ENCODE measurements at places on chromosomes 2 and 18.

DNA sequence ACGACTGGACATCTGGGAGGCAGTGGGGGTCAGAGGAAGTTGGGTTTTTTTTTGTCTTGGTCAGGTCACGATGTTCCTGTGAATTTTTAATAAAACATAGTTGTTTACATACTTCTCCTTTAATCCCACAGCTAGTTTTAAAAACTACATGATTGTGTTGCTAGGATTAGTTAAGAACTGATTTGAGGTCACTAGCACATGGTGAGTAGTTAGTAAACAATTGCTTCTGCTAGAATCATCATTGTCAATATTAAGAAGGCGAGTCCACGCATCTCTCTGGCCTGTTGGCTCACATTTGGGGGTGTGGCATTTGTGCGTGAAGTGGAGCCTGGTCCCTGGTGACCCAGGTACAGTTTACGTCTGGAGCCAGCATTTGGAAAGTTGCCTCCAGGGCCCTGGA lies 59.4 kb downstream of the AGAP1 start:
- DNase-seq, result no peak

- DNase-seq, result no peak
These were observed 384.3 kb downstream of the PIK3C3 start for GRCh38 chr18:42339372-42339771.

DNA sequence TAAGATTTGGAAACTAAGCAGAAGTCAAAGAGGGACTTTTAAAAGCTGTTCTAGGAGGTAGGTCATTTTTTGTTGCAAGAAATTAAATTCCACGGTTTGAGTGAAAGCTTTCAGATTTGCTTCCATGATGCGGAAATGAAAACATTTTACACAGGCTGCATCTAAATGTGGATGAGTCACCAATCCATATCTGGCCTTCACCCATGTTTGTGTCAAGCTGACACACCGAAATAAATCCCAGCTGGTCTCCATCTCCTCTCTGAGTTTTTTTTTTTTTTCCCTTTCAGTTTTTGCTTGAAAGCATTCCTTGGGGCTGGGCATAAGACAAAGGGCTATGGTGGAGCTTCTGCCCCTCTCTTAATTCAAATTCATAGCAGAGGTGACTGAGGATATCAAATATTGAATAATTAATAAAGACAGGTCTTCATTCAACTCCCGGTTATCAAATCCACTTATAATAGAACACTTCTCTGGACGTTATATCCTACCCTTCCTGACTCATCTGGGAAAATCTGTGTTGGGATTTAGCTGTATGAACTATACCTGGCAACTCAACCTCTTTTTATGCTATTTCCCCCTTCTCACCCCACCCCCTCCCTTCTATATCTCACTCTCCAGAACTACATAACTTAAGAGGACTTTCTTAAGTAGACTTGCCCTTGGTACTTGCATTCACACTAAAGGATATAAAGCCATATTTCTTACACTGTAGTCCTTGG lies 558.3 kb upstream of the GCFC2 start:
- DNase-seq, result no peak

DNA sequence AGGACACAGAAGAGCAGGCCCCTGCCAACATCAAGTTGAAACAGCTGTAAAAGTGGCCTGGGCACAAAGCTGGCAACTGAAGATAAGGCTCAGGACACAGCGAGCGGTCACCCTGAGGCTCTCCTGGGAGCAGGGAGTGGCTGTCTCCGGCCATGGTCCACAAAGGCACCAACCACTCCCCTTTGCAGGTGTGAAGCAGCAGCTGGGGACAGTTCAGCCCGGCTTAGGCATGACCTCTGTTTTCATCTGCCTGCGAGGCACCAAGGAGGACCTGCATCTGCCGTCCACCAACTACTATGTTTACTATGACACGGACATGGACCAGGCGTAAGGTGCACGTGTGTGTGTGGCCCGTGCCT lies 12.9 kb downstream of the TGOLN2 start:
- no peak for DNase-seq

DNA sequence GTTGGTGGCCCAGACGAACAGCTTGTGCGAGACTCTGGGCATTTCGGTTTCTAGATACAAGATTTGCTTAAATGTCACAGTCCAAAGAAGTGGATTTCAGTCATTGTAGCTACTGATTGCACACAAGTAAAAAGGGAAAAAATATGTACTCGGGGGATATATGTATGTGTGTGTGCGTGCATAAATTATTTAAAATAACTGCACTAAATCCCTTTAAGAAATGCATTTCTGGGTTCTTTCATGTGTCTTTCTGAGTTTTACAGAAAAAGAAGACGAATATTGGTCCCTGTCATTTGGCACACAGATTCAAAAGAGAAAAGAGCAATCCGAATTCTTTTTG lies 2.1 kb upstream of the EPHA4 start:
- DNase-seq, result no peak

- no peak for DNase-seq
These were observed 88.6 kb upstream of the BCL11A start for GRCh38 chr2:60641811-60642788.

- DNase-seq, result no peak
These were observed 226.0 kb downstream of the TGIF1 start for GRCh38 chr18:3675994-3676393.

- DNase-seq, result no peak
These were observed 155.1 kb upstream of the L3MBTL4 start for GRCh38 chr18:6569813-6570212.

DNA sequence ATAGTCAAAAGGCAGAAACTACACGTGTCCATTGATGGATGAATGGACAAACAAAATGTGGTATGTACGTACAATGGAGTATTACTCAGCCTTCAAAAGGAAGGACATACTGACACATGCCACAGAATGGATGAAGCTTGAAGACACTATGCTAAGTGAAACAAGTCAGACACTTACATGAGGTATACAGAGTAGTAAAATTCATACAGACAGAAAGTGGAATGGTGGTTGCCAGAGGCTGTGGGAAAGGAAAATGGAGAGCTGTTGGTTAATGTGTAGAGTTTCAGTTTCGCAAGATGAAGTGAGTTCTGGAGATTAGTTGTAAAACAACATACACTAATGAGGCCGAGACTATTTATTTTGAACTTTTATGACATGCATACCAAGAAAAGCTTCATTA lies 67.4 kb upstream of the EPB41L3 start:
- no peak for DNase-seq

- no peak for DNase-seq
These were observed 51.2 kb upstream of the TXNDC2 start for GRCh38 chr18:9834551-9834950.

DNA sequence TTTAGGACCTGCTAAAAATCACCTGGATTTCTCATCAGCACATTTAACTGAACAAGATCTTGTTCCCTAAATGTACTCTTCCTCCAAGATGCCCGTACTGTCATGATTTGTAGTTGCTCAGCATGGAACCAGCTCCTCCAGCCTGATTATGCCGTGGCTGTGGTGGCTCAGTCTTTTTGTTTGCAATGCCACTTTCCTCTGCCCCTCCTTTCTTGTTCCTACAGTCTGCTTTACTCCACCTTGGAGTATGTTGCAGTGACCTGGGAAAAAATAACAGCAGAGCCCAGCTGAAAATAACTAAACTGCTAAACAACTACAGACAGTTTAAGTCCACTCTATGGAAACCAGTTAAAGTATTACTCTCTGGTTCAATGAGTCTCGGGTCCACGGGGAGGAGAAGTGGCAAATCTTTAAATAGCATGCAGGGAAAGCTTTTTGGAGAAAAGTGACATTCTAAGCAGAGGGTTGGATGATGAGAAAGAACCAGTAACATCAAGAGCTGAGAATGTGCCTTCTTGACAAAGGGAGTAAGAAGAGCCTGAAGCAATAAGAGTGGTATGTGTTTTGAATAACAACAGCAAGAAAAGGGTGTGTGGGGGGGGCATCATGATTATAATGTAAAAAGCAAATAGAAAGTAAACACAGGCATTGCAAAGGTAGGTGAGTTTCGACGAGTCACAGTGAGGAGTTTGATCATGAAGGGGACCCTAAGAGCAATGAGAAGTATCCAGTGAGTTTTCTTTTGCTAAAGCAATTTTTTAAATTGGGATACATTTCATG lies 225.7 kb downstream of the TMX3 start:
- no peak for DNase-seq

GRCh38 chr18:45449418-45450227 lies 165.7 kb upstream of the SLC14A2 start:
- DNase-seq, result no peak

DNA sequence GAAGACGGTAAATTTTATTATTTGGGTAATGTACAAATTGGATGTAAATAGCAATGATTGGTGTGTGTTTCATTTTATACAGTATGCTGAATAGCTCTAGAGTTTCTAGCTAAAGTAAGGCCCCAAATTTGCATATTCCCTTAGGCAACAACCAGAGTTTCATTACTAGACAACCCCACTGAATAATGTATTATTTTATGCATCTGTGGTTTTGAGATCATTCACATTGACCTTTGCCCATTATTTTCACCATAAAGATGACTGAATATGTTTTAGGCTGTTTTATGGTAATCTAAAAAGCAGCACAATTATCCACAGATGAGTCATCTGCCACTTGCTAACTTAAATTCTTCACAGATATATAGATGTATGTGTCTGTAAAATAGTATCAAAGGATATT lies 44.5 kb upstream of the C2orf74 start:
- DNase-seq, result no peak

DNA sequence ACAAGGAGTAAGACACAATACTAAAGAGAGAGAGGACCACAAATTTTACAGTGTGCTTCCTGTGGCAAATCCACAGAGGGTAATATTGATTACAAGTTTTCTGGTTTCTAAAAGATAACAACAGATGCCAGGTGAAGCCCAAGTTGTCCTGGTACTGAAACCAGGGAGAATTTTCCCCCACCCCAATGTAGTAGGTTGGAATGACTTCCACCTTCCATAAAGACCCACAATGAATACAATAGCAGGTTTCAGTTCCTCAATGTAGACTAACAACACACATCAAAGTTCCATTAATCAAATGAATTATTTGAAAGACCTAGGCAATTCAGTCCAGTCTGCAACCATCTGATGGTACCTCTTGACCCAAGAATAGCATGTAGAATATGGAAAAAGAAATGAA lies 44.0 kb upstream of the TMEM247 start:
- DNase-seq, result no peak

GRCh38 chr2:144426981-144427479 lies 92.9 kb downstream of the ZEB2 start:
- DNase-seq, result no peak

DNA sequence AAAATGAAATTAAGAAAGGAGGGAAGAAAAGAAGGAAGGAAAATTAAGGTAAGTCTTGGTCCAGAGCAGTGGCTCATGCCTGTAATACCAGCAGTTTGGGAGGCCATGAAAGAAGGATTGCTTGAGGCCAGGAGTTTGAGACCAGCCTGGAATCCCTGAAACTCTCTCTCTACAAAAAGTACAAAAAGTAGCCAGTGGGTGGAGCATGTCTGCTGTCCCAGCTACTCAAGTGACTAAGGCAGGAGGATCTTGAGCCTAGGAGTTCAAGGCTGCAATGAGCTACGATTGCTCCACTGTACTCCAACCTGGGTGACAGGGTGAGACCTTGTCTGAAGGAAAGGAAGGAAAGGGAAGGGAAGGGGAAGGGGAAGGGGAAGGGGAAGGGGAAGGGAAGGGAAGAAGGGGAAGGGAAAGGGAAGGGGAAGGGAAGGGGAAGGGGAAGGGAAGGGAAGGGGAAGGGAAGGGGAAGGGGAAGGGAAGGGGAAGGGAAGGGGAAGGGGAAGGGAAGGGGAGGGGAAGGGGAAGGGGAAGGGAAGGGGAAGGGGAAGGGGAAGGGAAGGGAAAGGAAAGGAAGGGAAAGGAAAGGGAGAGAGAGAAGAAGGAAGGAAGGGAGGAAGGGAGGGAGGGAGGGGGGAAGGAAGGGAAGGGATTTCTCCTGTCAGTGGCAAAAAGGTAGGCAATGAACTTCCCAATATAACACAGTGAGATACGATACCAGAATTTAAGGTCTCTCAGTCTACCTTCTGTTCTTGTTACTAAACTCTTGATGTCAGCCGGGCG lies 412.8 kb downstream of the CMPK2 start:
- DNase-seq, result no peak

DNA sequence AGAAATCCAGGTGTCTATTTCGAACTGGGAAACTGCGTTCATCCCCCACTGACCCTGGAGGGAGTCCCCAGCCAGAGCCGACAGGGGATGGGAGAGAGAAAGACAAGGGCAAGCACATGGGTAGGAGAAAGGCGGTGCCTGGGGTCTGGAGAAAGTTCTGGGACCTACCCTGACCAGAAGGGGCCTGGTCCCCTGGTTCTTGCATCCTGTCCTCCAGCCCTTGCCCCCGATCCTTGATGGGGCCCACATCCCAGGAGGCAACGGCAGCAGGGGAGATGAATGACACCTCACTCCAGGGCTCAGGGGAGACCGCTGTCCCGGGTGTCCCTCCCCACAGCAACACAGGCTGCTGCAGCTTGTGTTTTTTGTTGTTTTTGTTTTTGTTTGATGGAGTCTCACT lies 4.9 kb downstream of the ADCY3 start:
- no peak for DNase-seq

- DNase-seq, result no peak
These were observed 42.2 kb downstream of the CD302 start for GRCh38 chr2:159755788-159756187.

GRCh38 chr18:3246635-3247239 lies 864 bp upstream of the MYL12A start:
- no peak for DNase-seq

- DNase-seq, result no peak
These were observed 815 bp downstream of the CEBPZ start for GRCh38 chr2:37230581-37230980.

DNA sequence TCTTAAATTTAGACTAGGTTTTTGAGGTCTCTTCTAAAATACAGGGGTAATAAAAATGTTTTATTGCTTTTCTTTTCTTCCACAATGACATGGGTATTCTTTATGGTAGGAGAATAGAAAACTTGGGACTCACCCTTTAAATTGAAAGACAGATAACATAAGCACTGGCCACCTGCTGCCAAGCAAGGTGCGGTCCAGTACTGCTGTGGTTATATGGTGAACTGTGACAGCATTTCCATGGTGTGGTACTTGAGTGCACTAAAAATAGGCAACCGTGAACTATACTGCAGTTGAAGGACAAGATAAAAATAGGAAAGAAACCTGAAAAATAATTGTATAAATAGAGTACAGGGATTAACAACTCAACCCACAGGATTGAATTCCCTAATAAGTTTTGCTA lies 54.4 kb upstream of the GRB14 start:
- no peak for DNase-seq

DNA sequence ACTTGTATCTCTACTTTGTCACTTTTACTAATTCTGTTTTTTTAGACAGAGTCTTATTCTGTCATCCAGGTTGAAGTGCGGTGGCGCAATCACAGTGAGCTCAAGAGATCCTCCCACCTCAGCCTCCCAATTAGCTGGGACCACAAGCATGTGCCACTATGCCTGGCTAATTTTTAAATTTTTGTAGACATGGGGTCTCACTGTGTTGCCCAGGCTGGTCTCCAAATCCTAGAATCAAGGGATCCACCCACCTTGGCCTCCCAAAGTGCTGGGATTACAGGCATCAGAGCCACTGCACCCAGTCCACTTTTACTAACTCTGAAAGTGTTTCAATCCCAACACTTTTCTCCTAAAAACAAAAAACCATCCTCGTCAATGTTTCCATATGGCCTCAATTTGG lies 94.9 kb downstream of the MALT1 start:
- DNase-seq, result no peak
